ENCODE measurements at places on chromosomes 11 and 22.

GRCh38 chr11:104529213-104529612 is 365.3 kb upstream of the PDGFD start:
- DNase-seq = no peak

GRCh38 chr22:39469326-39469680 is 12.5 kb downstream of the MGAT3 start:
- DNase-seq = no peak

GRCh38 chr22:46464701-46465344 is 72.6 kb downstream of the CELSR1 start:
- DNase-seq = no peak

DNA sequence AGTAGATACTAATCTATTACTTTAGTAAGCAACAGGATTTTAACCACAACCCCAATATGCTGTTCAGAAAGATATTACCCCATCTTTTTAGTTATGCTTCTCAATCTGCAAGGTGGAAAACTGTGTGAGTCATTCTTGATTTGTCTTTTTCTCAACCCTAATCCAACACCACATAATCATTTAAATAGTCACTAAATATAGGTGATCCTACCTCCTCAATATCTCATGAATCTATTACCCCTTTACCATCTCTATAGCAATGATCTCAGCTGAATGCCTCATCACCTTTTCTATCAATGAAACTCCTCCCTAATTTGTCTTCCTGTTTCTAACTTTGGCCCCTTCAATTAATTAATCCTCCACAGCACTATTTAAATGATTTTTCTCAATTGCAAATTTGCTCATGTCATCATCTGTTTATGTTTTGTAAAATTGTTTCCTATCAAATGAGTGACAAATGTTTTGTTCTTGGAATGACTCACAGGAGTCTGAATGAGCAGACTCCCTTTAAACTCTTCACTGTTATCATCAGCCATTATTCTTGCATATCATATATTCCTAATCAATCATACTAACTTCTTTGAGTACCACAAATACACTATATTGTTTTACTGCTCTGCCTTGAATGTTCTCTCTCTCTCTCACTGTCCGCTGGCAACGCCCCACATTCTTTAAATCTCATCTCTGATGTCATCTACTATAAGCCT is 26.1 kb downstream of the SNX19 start:
- DNase-seq = no peak

- no peak for DNase-seq
Measured at GRCh38 chr11:46710821-46711269, 8.2 kb upstream of the F2 start.

- DNase-seq = no peak
Measured at GRCh38 chr11:102188488-102188887, 78.2 kb downstream of the YAP1 start.

DNA sequence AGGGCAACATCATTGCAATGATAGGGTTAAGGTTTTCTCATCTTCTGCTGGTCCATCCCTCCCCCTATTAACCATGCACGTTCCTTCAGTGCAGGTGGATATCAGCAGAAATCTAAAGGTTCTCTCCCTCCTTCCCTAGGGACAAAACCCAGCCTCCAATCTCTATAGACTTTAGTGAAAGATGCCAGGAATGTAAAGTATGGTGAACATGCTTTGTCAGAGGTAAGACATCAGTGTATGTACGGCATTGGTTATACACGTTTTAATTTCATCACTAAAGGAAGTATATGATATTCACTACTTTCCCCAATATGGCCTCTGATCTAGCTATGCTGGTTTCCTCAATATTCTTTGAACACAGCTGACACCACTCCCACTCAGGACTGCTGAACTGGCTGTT is 81.2 kb upstream of the LDLRAD3 start:
- no peak for DNase-seq

- no peak for DNase-seq
Measured at GRCh38 chr22:49570032-49570848, 257.4 kb downstream of the BRD1 start.

DNA sequence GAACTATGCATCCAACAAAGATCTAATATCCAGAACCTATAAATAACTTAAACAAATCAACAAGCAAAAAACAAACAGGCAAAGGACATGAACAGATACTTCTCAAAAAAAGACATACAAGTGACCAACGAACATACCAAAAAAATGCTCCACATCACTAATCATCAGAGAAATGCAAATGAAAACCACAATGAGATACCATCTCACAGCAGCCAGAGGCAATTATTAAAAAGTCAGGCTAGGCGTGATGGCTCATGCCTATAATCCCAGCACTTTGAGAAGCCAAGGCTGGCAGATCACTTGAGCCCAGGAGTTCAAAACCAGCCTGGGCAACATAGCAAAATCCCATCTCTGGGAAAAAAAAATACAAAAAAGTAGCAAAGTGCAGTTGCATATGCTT is 10.7 kb downstream of the SAA4 start:
- DNase-seq = no peak

DNA sequence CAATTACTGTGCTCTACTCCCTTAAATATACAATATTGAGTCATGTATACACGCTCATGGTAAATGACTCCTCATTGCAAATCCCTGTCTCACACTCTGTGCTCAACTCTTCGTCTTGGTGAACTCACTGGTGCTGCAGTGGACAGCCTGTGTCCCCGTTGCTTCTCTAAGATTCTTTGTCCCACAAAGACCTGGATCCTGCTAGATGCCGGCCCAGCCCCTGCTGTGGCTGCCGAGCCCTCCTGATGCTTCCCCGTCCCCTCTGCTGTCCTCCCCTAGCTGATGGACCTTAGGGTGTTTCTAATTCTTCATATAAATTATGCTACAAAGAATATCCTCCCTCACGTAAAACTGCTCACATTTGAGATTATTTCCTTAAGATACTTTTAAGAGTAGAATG is 5.5 kb downstream of the APOL2 start:
- no peak for DNase-seq

DNA sequence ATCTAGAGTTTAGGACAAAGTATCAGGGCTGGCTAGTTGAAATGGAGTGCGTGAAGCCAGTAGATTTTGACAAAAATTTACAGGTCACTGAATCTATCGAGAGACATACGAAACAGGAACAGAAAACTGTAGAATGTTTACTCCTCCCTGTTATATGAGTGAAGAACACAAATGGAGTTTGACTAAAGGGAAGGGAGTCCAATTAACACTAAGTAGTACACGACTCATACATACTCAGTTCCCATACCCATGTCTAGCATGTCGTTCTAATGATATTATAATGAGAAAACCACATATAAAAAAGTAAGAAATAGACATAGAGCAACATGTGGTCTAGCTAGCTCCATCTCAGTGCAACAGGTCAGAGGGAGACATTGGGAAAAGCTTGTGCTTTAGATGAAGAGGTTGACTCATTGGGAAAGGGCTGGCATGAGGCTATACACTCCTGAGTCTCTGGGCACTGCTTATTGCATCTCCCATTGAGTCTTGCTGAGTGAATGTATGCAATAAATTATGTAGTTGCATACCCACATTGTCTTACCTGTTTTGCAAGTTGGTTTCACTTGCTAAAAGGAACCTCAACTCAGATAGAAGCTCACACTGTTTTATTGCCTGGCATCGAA is 43.5 kb downstream of the CD44 start:
- DNase-seq = no peak

- no peak for DNase-seq
Measured at GRCh38 chr11:2771758-2772466, 72.1 kb upstream of the KCNQ1OT1 start.

- no peak for DNase-seq
Measured at GRCh38 chr11:396948-397548, 3.0 kb downstream of the PKP3 start.

GRCh38 chr22:36928786-36929535 is 15.5 kb downstream of the CSF2RB start:
- DNase-seq = no peak

DNA sequence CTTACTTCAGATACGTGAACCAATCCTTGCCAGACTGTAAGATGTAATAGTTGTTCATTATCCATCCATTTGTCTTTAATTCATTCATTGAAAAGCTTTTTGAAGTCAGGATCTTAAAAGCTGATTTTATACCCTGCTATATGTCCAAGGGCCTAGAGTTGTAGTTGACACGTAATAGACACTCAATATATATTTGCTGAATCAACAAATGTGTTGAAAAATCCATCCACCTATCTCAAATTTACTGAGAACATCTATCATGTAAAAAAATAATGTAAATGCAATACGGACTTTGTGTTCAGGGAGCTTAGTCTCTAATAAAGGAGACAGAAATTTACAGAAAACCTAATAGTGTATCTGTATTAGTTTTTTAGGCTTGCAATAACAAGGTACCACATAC is 521.0 kb downstream of the METTL15 start:
- DNase-seq = no peak

DNA sequence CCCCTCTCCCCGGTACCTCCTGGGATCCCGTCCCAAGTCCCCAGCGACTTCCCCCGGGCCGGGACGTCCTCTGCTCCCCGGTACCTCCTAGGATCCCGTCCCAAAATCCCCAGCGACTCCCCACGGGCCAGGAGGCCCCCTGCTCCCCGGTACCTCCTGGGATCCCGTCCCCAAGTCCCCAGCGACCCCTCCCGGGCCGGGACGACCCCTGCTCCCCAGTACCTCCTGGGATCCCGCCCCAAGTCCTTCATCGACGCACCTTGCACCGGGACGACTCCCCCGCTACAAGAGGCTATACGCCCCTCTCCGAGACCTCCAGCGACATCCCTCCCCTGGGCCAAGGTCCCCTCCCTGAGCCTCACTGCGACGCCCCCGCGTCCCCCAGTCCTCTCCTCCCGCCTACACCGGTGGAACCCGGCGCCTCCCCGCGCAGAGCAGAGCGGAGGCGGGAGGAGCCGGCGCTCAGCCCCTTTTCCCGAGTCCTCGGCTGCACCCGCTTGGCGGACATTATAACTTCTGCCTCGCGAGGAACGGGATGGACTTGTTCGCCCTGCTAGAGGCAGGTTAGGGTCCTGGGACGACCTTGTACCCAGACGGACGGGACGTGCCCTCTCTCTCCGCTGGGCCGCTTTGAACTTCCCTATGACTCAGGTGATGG is 912 bp downstream of the KREMEN1 start:
- DNase-seq = no peak

DNA sequence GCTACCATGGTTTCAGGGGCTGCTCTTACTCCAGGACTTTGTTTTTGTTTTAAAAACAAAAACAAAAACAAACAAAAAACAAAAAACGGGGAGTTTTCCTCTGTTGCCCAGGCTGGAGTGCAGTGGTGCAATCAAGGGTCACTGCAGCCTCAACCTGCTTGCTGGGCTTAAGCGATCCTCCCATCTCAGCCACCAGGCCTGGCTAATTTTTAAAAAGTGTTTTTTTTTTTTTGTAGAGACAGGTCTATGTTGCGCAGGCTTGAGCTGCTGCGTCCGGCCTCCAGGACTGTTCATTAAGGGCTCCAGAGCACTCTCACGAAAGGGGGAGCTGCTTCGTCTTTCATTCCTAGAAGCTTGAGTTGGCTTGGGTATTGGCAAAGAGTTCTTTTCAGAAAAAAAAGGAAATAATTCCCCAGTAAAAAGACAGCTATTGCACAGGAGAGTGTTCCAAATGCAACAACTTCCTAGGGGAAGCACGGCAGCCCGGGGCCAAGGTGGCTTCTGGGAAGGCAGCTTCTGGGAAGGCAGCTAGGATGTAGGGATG is 78.5 kb downstream of the NAT10 start:
- no peak for DNase-seq

DNA sequence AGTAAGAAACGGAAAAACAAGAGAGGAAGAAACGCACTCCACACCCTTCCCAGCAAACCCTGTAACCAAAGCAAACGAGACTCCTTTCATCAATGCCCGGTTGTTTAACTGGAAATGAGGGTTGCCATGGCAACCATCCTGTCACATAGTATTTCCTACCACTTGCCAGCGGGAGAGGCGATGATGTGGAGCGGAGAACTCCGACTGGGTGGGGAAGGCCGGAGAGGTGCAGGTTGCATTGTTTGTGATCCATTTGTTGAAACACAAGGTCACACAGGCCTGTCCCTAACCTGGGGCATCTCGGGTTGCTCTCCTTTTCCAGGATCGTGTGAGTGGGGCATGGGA is 609.9 kb downstream of the BUD13 start:
- no peak for DNase-seq

DNA sequence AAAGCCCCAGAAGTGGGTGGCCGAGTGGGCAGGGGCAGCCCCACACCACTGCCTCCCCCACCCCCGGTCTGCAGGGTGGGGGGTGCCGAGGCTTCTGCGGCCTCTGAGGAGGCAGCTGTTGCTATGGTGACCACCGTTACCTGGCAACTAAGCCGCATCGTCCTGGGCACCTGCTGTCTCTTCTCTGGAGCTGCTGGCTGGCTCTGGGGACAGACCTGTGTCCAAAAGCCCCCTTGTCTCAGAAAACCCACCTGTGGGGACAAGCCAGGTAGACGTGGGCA is 79.9 kb upstream of the PRR5 start:
- peak; percentile 33 for DNase-seq

- DNase-seq = no peak
Measured at GRCh38 chr22:20080776-20081654, 974 bp downstream of the DGCR8 start.

DNA sequence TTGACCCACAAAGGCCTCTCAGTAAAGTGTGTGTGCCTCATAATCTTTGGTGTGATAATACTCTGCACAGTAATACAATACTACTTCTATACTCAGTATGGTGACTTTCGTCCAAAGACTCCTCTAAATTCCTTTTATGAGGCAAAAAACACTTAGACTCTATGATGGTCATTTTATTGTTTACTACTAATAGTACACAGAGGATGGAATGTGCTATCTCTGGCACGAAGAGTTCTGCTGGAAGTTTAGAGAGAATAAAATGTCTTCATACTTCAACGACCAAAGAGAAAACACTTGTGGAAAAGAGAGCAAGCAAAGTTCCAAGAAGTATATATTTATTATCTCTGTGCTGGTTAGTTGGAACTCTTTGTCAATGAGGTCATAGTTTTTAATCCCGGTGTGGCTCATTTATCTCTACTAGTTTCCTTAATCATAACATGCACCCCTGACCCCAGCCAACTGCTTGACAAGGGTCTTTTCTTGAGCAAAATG is 7.5 kb upstream of the CSTF3 start:
- no peak for DNase-seq

GRCh38 chr11:35798983-35799382 is 136.4 kb downstream of the TRIM44 start:
- DNase-seq = no peak

GRCh38 chr11:11148104-11148509 is 204.9 kb downstream of the CSNK2A3 start:
- DNase-seq = no peak

- no peak for DNase-seq
Measured at GRCh38 chr11:128696941-128697340, 3.1 kb downstream of the FLI1 start.

GRCh38 chr11:128765571-128766549 is 72.0 kb downstream of the FLI1 start:
- DNase-seq = no peak

- no peak for DNase-seq
Measured at GRCh38 chr11:70700871-70701270, 302.5 kb downstream of the CTTN start.

DNA sequence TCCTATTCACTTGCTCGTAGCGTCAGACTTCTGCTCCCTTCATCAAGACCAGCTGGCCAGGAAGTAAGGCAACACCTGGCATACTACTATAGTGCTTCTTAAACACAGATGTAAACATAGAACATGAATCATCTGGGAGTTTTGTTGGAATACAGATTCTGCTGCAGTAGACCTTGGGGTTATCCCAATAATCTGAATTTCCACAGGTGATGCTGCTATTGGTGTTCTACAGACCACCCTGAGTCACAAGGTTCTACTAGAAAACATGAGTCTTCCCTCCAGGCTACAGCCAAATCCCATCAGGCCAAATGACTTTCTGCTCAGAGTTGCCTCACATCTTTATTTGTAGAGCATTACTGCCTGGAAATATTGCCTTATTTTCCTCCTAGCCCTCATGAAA is 175.2 kb downstream of the NELL1 start:
- DNase-seq = no peak

GRCh38 chr11:868802-869201 is 26.1 kb downstream of the TSPAN4 start:
- DNase-seq = no peak
